CD4-positive, alpha-beta T cell treated with Interleukin-17A for 1 hour (primary cell): ENCODE measurements at places on chromosomes 2 and 18.

DNA sequence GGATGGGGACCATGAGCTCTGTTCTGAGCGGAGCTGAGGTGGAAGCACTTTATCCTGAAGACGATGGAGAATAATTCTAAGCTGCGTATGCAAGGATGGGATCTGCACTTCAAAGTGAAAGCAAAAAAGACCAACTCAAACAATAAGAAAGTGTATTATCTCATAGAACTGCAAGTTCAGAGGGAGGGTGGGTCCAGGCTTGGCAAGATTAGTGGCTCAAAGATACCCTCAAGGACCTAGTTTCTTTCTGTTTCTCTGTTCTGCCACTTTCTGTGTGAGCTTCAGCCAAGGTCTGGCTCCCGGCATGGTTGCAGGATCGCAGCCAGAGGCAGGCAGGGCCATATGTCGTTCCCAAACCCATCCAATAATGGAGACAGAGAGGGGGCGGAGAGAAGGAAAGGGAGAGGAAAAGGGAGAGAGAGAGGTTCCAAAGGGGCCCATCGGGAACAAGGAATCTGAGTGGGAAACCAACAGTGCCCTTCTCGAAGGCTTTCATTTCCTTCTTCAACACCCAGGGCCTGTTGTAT lies 169.2 kb upstream of the NCK2 start:
- DNase-seq, result no peak

DNA sequence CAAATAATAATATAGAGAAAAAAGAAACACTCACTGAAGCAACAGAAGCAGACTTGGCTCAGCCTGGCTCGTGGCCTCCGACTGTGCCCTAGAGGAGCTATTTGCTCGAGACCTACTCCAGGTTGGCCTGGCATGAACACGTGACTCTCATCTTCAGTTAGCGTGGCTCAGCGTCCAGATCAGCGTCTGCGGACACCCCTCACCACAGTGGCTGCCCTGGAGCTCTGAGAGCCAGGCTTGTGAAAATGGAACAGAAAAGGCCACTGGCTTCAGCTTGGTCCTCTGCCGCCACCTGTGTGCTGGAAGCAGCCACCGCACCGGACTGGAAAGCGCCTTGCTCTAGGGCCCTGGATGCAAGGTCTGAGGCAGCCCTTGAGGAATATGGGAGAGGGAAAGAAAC lies 1184.0 kb upstream of the GYPC start:
- DNase-seq, result no peak

DNA sequence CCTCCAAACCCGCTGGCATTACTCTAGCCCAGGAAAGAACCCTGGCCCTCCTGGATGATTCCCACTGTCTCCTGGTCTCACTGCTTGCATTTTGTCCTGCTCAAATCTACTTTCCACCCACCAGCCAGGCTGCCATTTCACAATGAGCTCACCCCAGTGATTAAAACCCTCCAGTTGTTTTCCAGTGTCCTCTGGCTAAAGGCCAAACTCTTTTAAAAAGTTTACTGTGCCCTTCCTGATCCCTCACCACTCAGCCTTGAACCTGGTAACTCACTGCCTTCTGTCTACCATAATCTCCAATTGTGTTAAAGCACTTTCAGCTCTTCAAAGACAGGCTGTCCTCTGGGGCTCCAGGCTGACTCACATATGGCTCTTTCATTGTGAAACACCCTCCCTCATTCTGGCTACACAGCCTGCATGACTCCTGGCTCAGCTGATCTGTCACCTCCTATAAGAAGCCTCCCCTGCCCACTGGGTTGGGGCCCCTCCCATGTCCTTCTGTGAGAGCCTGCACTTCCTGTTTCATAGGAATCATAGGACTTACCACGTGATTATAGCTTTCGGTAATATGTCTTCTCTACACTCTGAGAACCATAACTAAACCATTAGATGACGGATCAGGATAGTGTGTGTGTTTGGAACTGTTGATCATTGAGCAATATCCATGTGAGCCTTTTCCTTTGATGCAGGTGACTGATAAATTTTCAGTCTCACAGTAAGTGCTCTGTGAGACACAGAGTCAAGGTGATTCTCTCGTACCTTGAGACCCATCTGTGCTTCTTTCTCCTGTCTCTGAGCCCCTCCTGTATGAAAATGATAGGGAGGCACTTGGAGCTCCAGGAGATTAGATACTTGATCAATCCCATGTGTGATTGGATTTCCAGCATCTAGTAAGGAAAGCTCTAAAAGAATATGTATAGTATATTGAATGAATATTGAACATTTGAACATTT lies 590.8 kb upstream of the ID2 start:
- DNase-seq, result peak; percentile 10

GRCh38 chr2:235749121-235749770 lies 255.4 kb downstream of the AGAP1 start:
- no peak for DNase-seq

DNA sequence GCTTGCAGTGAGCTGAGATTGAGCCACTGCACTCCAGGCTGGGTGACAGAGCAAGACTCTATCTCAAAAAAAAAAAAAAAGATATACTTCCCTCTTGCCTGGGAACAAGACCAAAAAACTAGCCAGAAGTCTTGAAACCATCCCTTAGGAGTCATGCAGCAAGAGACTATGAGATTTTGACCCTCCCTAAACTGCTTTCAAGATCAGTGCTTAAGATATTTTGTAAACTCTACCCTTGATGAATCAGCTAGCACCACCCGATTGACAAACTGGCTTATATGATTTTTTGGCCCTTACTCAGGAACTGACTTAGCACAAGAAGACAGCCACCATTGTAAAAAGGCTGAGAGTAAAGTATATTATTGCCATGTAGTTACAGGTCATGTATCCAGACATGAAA lies 3.8 kb downstream of the SULT1C3 start:
- DNase-seq, result no peak
